ENCODE measurements at places on chromosomes 16 and 17. TPM values are rescaled to one million over a fixed set of nuclear protein-coding genes. Genes with fewer than 3 reads are reported as not detected.
A peak's percentile ranks its signal among the peaks of the same experiment; 100 is the strongest.

Gene MT1G
- 1.5 TPM for total RNA-seq

Gene NPIPB6
- total RNA-seq: not detected

GRCh38 chr17:42112552-42113176 is at the start of gene DHX58:
Gene DHX58 (minus strand): TSS chr17:42112714. CDS start chr17:42111892, 822 bp downstream.
- DNase-seq: peak; percentile 76

DNA sequence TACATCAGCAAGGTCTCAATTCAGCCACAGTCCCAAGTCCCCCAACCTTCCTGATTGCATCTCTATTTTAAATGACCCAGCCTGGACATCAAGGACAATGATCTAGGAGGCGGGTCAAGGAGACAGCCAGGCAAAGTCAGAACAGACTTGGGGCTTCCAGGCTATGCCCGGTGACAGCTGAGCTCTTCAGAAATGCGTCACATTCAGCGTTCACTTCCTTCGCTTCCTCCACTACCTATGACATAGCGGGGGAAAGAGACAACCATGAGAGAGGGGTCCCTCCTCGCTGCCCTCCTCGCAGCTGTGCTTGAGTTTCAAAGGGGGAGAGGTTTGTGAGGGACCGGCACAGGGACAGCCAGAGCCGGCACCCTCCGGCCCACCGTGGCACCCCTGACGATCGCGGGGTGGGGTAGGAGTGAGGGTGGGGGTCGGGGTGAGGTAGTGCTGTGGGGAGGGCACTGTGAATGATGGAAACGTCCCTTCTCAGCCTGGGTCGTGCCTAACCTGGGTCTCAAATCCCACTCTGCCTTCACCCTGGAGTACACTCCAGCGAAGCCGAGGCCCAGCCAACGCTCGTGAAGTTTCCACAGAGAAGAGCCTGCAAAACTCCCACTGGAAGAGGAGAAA is 12.3 kb upstream of the LGALS3BP start:
- no peak for DNase-seq

Measured in HT-29 (cell line).